Sigmoid colon (tissue), 7 donors: ENCODE measurements at places on chromosomes 2 and 18. TPM values are rescaled to one million over a fixed set of nuclear protein-coding genes. Genes with fewer than 3 reads are reported as not detected.

DNA sequence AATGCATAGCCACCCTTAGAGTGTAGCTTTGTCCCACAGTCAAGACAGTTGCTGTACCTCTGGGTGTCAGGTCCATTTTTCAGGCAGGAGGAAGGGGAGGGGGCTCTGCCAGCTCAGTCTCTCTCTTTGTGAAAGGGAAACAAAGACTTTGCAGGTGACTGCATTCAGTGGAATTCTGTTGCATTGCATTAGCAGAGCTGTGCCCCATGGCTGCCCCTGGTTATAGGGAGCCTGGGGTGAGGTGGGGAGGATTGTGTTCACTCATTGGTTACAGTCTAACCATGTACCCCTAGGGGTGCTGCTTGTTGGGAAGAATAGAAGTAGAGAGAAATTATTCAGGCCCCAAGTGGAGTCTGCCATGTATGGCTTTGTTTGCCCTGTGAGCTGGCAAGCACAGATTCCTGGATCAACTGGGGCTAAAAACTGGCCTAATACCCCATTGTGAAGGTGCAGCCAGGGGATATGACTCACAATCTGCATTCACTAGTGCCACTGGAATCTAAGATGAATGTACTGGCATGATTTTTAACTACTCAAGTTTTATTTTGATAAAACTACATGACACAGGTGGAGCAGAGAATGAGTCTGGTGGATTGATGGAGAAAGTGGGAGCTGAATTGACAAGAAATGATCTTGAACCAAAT is 118.4 kb downstream of the SH3BP4 start:
- H3K4me1 ChIP-seq, result peaks cover 6% of the 10 kb centered on the region
- H3K36me3 ChIP-seq, result no peaks in the 10 kb centered on the region
- no peak overlapping the region for H3K27ac ChIP-seq
- no peak for DNase-seq

- no peak overlapping the region for H3K27ac ChIP-seq
- H3K4me1 ChIP-seq, result peaks cover 38% of the 10 kb centered on the region
- no peak overlapping the region for H3K4me3 ChIP-seq
- no peaks in the 10 kb centered on the region for H3K27me3 ChIP-seq
- H3K36me3 ChIP-seq, result no peaks in the 10 kb centered on the region
Measured at GRCh38 chr2:48445091-48445725, 84.7 kb upstream of the STON1 start.

DNA sequence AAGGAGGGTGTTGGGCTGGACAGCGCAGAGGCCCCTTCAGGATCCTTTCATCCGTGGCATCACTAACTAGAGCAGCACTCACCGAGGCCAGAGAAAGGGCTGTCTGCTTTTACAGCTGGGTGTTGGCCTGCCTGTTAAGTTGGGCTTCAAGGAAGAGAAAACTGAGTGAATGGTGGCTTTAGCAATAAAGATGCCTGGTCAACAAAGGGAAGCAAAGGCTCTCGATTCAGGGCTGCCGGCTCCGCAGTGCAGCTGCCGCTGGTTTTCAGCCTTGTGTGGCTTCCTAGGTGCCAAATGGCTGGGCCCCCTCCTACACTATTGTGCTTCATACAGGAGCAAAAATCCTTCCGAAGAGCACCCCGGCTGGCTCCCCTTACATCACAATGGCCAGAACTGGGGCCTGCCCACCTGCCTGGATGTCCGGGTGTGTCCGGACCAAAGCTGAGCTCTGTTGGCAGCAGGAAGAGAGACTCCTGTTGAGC is 61.0 kb upstream of the GPR45 start:
- no peak overlapping the region for H3K4me3 ChIP-seq
- H3K27me3 ChIP-seq, result peaks cover 24% of the 10 kb centered on the region
- no peaks in the 10 kb centered on the region for H3K36me3 ChIP-seq
- H3K4me1 ChIP-seq, result no peaks in the 10 kb centered on the region
- no peak overlapping the region for H3K27ac ChIP-seq

The LHCGR gene
- polyA plus RNA-seq, result not detected

GRCh38 chr2:176650838-176651555 is 381.8 kb downstream of the MTX2 start:
- no peaks in the 10 kb centered on the region for H3K4me1 ChIP-seq
- no peaks in the 10 kb centered on the region for H3K36me3 ChIP-seq
- DNase-seq, result no peak
- H3K27me3 ChIP-seq, result no peaks in the 10 kb centered on the region

The SPRED2 gene
- polyA plus RNA-seq, result 22.2 TPM

DNA sequence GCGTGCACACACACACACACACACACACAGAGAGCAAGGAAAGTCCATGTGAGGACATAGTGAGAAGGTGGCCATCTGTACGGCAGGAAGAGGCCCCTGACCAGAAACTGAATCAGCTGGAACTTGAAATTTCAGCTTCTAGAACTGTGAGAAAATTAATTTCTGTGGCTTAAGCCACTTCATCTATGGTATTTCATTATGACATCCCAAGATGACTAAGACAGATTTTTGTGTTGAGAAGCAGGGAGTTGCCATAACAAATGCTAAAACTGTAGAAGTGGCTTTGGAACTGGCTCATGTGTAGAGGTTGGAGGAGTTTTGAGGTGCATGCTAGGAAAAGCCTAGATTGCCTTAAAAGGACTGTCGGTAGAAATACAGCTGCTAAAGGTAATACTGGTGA is 63.4 kb upstream of the ZBTB7C start:
- no peak overlapping the region for H3K4me3 ChIP-seq
- DNase-seq, result no peak
- no peaks in the 10 kb centered on the region for H3K27me3 ChIP-seq
- H3K36me3 ChIP-seq, result no peaks in the 10 kb centered on the region
- no peaks in the 10 kb centered on the region for H3K4me1 ChIP-seq

- H3K4me1 ChIP-seq, result no peaks in the 10 kb centered on the region
- H3K27me3 ChIP-seq, result no peaks in the 10 kb centered on the region
- H3K36me3 ChIP-seq, result no peaks in the 10 kb centered on the region
- H3K4me3 ChIP-seq, result no peak overlapping the region
- H3K27ac ChIP-seq, result no peak overlapping the region
Measured at GRCh38 chr2:220273082-220273481, 645.7 kb downstream of the SLC4A3 start.

DNA sequence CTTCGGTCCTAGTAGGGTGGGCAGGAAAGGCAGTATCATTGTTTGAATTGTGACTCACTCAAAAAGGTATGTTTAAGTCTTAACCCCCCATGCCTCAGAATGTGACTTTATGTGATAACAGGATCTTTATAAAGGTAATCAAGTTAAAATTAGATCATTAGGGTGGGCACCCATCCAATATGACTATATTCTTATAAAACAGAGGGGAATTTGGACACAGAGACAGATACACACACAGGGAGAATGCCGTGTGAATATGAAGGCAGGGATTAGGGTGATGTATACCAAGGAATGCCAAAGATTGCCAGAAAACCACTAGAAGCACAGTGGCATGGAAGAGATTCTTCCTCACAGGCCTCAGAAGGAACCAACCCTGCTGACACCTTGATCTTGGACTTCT is 281.8 kb downstream of the CLIP4 start:
- H3K36me3 ChIP-seq, result no peaks in the 10 kb centered on the region
- H3K4me1 ChIP-seq, result no peaks in the 10 kb centered on the region
- DNase-seq, result no peak
- no peaks in the 10 kb centered on the region for H3K27me3 ChIP-seq
- H3K27ac ChIP-seq, result no peak overlapping the region
- no peak overlapping the region for H3K4me3 ChIP-seq

- H3K27me3 ChIP-seq, result no peaks in the 10 kb centered on the region
- no peaks in the 10 kb centered on the region for H3K4me1 ChIP-seq
- H3K4me3 ChIP-seq, result no peak overlapping the region
- H3K27ac ChIP-seq, result no peak overlapping the region
Measured at GRCh38 chr2:117875786-117876185, 61.3 kb downstream of the DDX18 start.

The ZC3H8 gene
- polyA plus RNA-seq, result 4.2 TPM

The HOXD8 gene
- 2.5 TPM for polyA plus RNA-seq

GRCh38 chr18:46723856-46724415 is 32.9 kb downstream of the ST8SIA5 start:
- no peak for DNase-seq
- H3K27me3 ChIP-seq, result no peaks in the 10 kb centered on the region
- H3K4me3 ChIP-seq, result no peak overlapping the region
- peaks cover 4% of the 10 kb centered on the region for H3K4me1 ChIP-seq

The PTH2R gene
- not detected for polyA plus RNA-seq
